Panc1 (cell line): ENCODE measurements at places on chromosomes 5 and 9. TPM values are rescaled to one million over a fixed set of nuclear protein-coding genes. Genes with fewer than 3 reads are reported as not detected.

GABRA1 gene
- total RNA-seq = not detected

PCDHA9 gene
- total RNA-seq = 0.21 TPM

GAPT gene
- total RNA-seq = not detected

PCDH12 gene
- not detected for total RNA-seq

DDX4 gene
- total RNA-seq = not detected

ENHO gene
- total RNA-seq = 7.2 TPM

RMRP gene
- 29,896 TPM for total RNA-seq

ARSI gene
- 18.6 TPM for total RNA-seq

TLX3 gene
- total RNA-seq = not detected

SPACA9 gene
- 3.0 TPM for total RNA-seq

FBP1 gene
- total RNA-seq = 0.36 TPM

PRR7 gene
- total RNA-seq = 39.2 TPM

FOXD4L5 gene
- total RNA-seq = 0.08 TPM

KCNIP1 gene
- total RNA-seq = not detected

ANKS6 gene
- total RNA-seq = 19.6 TPM

PHYHD1 gene
- not detected for total RNA-seq

PPP2R2B gene
- 8.8 TPM for total RNA-seq

IZUMO3 gene
- total RNA-seq = not detected

SLIT3 gene
- 26.4 TPM for total RNA-seq

GABRA6 gene
- total RNA-seq = not detected

GAS1 gene
- 0.13 TPM for total RNA-seq

ANKRA2 gene
- total RNA-seq = 6.7 TPM

WDR38 gene
- not detected for total RNA-seq

COL27A1 gene
- total RNA-seq = 5.1 TPM

OMD gene
- not detected for total RNA-seq

ZBTB43 gene
- 9.7 TPM for total RNA-seq

ENTPD8 gene
- 3.9 TPM for total RNA-seq

GRIA1 gene
- total RNA-seq = not detected

IL3 gene
- not detected for total RNA-seq

GHR gene
- total RNA-seq = 0.05 TPM
